GM12865 (cell line): ENCODE measurements at places on chromosomes 2 and 18.

DNA sequence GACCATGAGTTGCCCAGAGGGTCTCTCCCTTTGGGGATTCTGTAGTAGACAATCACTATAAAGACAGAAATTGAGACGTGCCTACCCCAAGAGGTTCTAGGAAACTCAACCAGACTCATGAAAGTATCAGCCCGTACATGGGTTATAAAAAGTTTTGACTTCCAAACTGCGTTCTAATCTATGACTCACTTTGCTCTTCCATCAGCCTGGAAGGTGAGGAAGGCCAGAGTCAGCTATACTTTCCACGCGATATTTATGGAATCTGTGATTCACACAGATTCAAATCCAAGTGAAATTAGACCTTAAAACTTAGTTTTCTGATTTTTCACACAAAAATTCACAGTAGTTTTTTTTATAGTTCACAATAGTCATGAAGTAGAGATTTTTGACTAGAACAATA, 7.7 kb upstream of the LYPD1 start:
- DNase-seq = no peak

DNA sequence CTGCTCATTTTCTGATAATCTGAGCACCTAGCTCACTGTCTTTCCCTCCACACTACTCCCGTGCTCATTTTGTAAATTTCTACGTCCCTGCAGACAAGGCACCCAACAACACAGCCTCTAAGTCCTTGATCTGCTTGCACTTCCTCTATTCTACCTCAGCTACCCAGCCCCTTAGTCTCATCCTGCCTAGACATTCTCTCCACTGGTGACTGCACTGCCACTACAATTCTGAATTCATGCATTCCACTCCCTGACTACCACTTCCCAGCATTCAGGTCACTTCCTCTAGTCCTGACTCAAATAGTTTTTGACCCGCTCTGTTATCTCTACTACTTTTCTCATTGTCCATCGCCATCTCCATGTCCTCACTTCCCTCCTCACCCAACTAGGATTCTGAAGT, 155.7 kb downstream of the DYM start:
- DNase-seq = no peak

- no peak for DNase-seq
These were observed 101.8 kb downstream of the TRIB2 start for GRCh38 chr2:12818416-12819102.

DNA sequence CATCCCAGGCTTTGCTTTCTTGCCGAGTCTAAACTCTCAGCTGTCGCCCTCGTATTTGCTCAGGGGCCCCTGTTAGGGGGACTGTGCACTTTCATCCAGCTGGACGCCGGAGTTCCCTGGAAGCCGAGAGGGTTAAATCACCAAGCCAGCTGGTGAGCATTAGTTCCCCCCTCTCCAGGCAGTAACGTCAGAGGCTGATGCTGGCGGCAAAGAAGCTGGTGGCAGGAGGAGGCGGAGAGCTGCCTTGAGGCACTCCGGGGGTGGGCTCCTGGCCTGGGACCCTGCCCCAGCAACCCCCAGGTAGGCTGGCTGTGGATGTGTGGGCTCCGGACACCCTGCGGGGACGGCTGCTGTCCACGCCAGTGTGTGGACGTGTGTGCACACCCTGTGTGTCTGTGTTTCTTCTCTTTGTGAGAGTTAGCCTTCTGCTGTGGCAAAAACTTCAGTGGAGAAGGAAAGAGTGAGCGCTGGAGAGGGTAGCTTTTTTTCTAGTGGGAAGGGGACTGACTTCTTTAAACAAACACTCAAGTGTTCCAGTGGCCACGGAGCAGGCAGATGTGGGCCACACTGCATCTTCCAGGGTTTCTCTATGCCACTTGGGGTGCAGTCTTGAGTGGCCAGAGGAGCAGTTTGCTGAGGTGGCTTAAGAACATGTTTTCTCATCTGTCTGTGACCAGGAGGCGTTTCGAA, 84.7 kb downstream of the GLI2 start:
- DNase-seq = no peak

GRCh38 chr2:38301969-38302702, 74.9 kb downstream of the ATL2 start:
- DNase-seq = peak; percentile 18

- no peak for DNase-seq
These were observed 336.3 kb downstream of the DYSF start for GRCh38 chr2:71789556-71790204.
